Glomerular endothelial cell (primary cell): ENCODE measurements at places on chromosomes 16 and 17. TPM values are rescaled to one million over a fixed set of nuclear protein-coding genes. Genes with fewer than 3 reads are reported as not detected.

CYGB gene
- total RNA-seq = 7.0 TPM in 2 replicates

TNK1 gene
- 0.19 and 0.23 TPM in 2 replicates for total RNA-seq

RBL2 gene
- 35.8 and 40.6 TPM in 2 replicates for total RNA-seq

TM4SF5 gene
- total RNA-seq = not detected in 2 replicates

FTSJ3 gene
- total RNA-seq = 35.5 and 53.9 TPM in 2 replicates

SPATA22 gene
- not detected in 2 replicates for total RNA-seq

ZMYND15 gene
- total RNA-seq = 0.06 and 0.15 TPM in 2 replicates

RNF222 gene
- not detected in 2 replicates for total RNA-seq

IGSF6 gene
- total RNA-seq = not detected in 2 replicates

KCNG4 gene
- not detected in 2 replicates for total RNA-seq

NT5M gene
- 2.7 TPM in 2 replicates for total RNA-seq

NDUFAF8 gene
- total RNA-seq = 32.4 and 87.1 TPM in 2 replicates

CDK5R1 gene
- 2.5 and 3.5 TPM in 2 replicates for total RNA-seq

CES1 gene
- not detected in 2 replicates for total RNA-seq

WBP2 gene
- total RNA-seq = 66.6 and 74.7 TPM in 2 replicates

HBA2 gene
- total RNA-seq = not detected in 2 replicates

PLCG2 gene
- 26.4 and 36.8 TPM in 2 replicates for total RNA-seq

STARD3 gene
- 31.4 and 50.2 TPM in 2 replicates for total RNA-seq

NCOR1 gene
- total RNA-seq = 72.0 and 107 TPM in 2 replicates

VEZF1 gene
- 39.2 and 56.5 TPM in 2 replicates for total RNA-seq
